ENCODE measurements at places on chromosomes 5 and 9.

- H3K4me3 ChIP-seq, result no peak overlapping the region
- H3K27ac ChIP-seq, result no peak overlapping the region
- no peaks in the 10 kb centered on the region for H3K27me3 ChIP-seq
- DNase-seq, result no peak
- no peaks in the 10 kb centered on the region for H3K36me3 ChIP-seq
Observed at GRCh38 chr5:156147944-156148285, 179.0 kb upstream of the SGCD start.

- no peak for DNase-seq
- no peaks in the 10 kb centered on the region for H3K27me3 ChIP-seq
- H3K4me1 ChIP-seq, result no peaks in the 10 kb centered on the region
- H3K36me3 ChIP-seq, result no peaks in the 10 kb centered on the region
- no peak overlapping the region for H3K27ac ChIP-seq
- H3K4me3 ChIP-seq, result no peak overlapping the region
Observed at GRCh38 chr9:91465420-91465819, 41.8 kb upstream of the NFIL3 start.

- peaks cover 70% of the 10 kb centered on the region for H3K27me3 ChIP-seq
- H3K27ac ChIP-seq, result no peak within 1 kb of the TSS
- no peaks in the 10 kb centered on the region for H3K36me3 ChIP-seq
Observed at GRCh38 chr5:93580927-93581445, at the start of gene NR2F1-AS1. NR2F1-AS1 (minus strand) TSS chr5:93581219.

GRCh38 chr5:68467794-68468193 is 252.2 kb downstream of the PIK3R1 start:
- H3K27me3 ChIP-seq, result no peaks in the 10 kb centered on the region
- H3K4me1 ChIP-seq, result peaks cover 7% of the 10 kb centered on the region
- DNase-seq, result no peak
- no peak overlapping the region for H3K4me3 ChIP-seq
- H3K36me3 ChIP-seq, result no peaks in the 10 kb centered on the region

- no peaks in the 10 kb centered on the region for H3K27me3 ChIP-seq
- no peaks in the 10 kb centered on the region for H3K36me3 ChIP-seq
- no peak for DNase-seq
Observed at GRCh38 chr5:82987188-82987587, 90.0 kb downstream of the TMEM167A start.

DNA sequence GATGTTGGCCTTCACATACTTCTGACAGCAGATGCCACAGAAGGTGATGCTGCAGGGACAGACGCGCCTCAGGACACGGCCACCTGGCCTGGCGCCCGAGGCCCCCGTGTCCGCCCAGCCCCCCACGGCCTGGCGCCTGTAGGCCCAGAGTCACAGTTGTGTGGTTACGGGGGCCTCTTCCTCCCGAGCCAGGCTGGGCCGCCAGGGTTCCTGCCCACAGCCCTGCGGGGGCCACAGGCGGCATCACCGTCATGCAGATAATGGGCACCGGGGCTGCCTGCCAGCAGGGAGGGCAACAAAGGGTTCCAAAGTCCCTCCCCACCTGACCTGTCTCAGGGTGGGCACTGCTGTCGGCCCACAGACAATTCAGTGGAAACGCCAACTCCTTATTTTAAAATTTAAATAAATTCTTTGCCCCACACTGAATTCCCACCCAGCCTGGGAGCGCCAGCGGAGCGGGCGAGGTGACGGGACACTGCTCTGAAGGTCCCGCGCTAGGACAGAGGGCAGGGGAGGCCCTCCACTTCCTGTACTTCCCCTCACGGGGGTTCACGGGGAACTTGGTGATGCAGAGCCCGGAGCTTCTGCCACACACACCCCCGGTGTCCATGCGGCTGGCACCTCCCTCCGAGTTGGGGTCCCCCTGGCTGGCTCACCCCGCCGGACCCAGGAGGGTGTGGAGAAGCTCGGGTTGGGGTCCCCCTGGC is 40.6 kb downstream of the EXOC3 start:
- DNase-seq, result no peak
- H3K27ac ChIP-seq, result no peak overlapping the region
- H3K36me3 ChIP-seq, result no peaks in the 10 kb centered on the region
- H3K27me3 ChIP-seq, result peaks cover 3% of the 10 kb centered on the region
- no peak overlapping the region for H3K4me3 ChIP-seq
- peaks cover 4% of the 10 kb centered on the region for H3K4me1 ChIP-seq

GRCh38 chr5:135332519-135333150 is 66.4 kb downstream of the MACROH2A1 start:
- H3K36me3 ChIP-seq, result peaks cover 31% of the 10 kb centered on the region
- no peak overlapping the region for H3K27ac ChIP-seq
- H3K27me3 ChIP-seq, result no peaks in the 10 kb centered on the region
- DNase-seq, result no peak
- no peaks in the 10 kb centered on the region for H3K4me1 ChIP-seq
- no peak overlapping the region for H3K4me3 ChIP-seq

DNA sequence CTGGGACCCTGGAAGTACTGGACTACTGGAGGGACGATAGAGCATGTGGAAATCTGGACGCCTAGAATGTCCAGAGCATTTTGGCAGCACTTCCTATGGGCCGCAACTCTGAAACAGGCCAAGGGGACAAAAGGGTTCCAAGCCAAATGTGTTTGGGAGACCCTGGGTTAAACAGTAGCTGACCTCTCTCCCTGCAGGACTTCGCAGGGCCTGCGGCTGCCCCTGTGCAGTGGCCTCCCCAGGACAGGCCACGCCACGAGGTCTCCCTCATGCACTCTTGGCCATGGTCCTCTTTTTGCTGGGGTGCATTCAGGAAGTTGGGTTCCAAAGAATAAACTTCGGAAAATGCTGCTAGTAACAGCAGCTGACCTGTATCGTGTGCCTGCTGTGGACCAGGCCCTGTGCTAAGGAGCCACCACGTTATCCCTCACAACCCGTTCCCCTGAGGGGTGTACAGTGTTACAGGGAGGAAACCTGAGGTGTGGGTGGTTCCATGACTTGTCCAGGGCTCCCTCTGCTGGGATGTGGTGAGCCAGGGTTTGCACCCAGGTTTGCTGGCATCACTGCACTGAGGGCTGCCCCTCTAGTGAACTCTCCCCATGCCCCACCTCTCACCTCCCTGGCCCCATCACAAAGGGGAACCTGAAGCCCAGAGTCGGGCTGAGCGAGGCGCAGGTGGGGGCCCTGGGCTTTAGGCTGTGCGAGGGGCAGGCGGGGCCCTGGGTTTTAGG is 79.4 kb downstream of the AMBP start:
- H3K36me3 ChIP-seq, result no peaks in the 10 kb centered on the region
- H3K4me3 ChIP-seq, result no peak overlapping the region
- no peak overlapping the region for H3K27ac ChIP-seq
- H3K4me1 ChIP-seq, result no peaks in the 10 kb centered on the region
- H3K27me3 ChIP-seq, result no peaks in the 10 kb centered on the region

DNA sequence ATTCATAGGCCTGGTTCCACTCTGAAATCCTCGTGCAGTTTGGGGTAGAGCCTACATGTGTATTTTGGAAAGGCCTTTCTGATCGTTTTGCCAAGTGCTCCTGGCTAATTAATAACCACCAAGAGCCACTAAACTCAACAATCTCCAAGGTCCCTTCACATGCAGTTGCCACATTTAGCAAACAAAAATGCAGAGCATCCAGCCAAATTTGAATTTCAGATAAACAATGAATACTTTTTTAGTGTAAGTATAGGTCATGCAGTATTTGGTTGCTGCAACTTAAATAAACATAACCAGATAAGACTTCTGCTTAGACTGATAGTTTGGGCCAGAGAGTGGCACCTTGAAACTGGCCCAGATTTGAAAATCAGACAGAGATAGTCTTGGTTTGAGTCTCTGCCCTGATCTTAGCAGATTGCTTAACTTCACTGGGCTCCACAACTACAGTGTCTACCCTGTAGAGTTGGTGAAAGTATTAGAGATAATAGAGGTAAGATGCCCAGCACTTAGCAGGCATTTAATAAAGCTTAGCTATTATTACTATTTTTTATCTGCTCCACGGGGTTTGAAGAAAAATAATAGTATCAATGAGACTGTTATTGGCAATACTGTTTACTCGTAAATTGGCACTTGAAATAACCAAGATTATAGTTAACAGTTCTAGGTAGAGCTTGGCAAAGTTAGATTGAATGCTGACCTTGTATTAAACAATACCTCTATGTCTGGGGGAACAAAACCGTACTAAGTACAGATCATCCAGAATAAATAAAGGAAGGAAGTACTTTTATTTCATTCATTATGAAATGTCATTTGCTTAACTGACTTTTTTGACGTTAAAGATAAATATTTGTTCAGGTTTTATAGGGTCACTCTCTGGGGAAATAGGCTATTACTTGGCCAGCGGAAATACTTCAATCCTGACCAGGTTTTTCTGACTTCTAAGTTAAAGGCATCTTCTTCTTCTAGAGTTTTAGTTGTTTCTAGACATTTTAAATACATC is 274.8 kb downstream of the DOCK8 start:
- H3K27me3 ChIP-seq, result no peaks in the 10 kb centered on the region
- H3K36me3 ChIP-seq, result no peaks in the 10 kb centered on the region
- H3K4me3 ChIP-seq, result no peak overlapping the region
- no peak for DNase-seq

DNA sequence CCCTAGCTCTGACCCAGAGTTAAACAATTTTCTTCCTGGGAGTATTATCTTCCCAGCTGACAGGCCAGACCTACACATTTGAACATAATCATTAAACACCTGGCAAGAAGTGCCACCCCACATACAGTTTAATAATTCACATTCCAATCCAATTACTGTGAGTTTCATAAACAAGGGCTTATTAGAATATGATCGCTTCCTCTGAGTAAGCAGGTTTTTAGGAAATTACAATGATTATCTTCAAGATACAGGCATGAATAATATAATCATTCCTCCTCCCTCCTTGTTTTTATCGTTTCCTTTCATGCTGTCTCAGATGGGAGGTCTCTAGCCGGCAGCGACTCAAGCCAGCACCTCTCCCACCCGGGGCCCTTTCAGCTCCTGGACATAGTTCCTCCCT is 15.8 kb upstream of the KIF4B start:
- H3K27ac ChIP-seq, result no peak overlapping the region
- H3K27me3 ChIP-seq, result no peaks in the 10 kb centered on the region

- H3K4me3 ChIP-seq, result no peak overlapping the region
- H3K27me3 ChIP-seq, result no peaks in the 10 kb centered on the region
- no peak for DNase-seq
- no peak overlapping the region for H3K27ac ChIP-seq
Observed at GRCh38 chr9:114722081-114722621, 40.2 kb upstream of the TEX48 start.

DNA sequence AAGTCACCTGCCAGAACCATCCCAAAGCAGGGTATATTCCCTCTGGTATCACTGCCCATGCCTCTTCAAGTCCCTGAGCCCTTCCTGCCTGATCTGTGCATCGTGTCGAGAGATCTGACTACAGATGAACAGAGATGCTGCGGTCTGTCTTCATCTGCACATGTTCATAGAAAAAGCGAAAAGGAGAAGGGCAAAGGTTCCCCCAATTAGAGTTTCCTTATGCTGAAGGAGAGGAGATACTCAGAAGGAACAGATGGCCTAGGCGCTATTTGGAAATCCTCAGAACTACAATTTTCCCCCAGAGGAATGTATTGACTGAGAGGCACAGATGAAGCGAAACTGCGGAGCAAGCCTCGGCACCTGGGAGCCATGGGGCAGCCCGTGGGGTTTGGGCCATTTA is 170.9 kb downstream of the SEC61B start:
- H3K4me3 ChIP-seq, result no peak overlapping the region
- DNase-seq, result no peak
- H3K36me3 ChIP-seq, result no peaks in the 10 kb centered on the region
- H3K4me1 ChIP-seq, result no peaks in the 10 kb centered on the region
- no peaks in the 10 kb centered on the region for H3K27me3 ChIP-seq
- H3K27ac ChIP-seq, result no peak overlapping the region

DNA sequence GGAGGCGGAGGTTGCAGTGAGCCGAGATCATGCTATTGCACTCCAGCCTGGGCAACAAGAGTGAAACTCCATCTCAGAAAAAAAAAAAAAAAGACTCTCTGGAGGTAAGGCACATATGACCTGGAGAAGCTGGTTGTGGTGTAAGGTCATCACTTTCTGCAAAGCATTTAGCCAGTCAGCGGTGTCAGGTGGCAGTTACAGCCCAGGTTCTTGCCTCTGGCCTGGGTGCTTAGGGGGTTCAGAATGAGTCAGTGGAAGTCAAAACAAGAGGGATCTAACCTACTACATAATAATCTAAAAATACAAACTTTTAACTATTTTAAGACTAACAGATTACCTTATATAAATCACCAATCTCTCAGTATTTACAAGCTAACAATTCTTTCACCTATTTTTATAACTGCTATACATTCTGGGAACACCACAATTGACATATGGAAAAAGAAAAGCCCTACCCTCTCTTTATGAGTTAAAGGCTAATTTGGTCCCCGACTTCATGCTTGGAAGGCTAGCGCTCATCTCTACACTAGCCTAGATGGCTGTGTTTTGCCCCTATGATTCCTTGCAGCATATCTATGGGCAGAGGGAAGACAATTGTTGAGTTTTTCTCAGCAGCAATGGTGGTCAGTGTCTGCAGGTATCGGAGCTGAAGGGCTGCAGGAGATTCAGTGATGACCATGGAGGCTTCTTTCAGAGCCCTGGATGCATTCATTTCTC is 29.2 kb downstream of the STOM start:
- no peak overlapping the region for H3K4me3 ChIP-seq
- H3K27me3 ChIP-seq, result no peaks in the 10 kb centered on the region
- no peak for DNase-seq
- H3K4me1 ChIP-seq, result no peaks in the 10 kb centered on the region

DNA sequence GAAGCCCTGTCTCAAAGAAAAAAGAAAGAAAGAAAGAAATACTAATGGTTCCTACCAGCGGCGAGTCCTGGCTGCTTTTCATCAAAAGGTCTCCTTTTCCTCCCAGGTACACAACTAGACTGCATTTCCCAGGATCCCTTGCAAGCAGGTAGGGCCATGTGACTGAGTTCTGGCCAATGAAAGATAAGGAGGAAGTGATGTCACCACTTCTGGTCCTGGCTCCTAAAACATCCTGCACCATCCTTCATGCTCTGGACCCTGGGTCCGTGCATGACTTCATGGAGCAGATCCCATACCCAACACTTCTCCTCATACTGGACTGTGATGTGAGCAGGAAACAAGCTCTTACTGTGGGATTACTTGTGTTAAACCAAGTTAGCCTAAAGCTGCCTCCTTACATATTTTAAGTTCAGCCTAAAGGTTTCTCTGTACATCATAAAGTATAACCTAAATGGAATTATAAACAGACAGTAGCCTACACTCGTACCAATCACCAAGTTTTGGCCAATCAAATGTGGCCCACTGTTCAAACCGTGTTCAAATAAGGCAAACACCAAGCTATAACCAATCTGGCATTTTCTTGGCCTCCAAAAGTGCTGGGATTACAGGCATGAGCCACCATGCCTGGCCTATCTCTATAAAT is 30.2 kb upstream of the FUBP3 start:
- no peaks in the 10 kb centered on the region for H3K27me3 ChIP-seq
- no peak overlapping the region for H3K4me3 ChIP-seq
- no peak for DNase-seq
- H3K27ac ChIP-seq, result no peak overlapping the region

DNA sequence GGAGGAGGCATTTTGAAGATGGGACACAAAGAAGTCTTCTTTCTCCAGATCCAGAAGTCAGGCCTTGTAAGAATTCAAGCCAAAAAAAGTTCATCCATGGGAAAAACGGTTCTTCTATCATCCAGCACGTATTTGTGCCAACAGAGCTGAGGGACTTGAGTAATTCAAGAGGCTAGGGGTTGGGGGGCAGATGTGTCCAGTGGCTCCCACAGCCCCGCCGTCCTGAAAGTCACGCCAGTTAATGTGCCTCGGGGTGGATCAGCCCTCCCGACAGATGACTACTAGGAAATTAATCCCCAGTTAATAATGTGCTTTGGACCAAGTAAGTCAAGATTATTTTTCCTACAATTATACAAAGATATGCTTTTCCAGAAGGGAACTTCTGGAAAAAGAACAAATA is 23.4 kb downstream of the NREP start:
- no peak overlapping the region for H3K4me3 ChIP-seq
- DNase-seq, result no peak
- no peak overlapping the region for H3K27ac ChIP-seq
- no peaks in the 10 kb centered on the region for H3K4me1 ChIP-seq
- H3K27me3 ChIP-seq, result no peaks in the 10 kb centered on the region
